ENCODE measurements at places on chromosomes 16 and 17.

GRCh38 chr16:79484237-79484636 lies 116.3 kb downstream of the MAF start:
- DNase-seq: no peak

DNA sequence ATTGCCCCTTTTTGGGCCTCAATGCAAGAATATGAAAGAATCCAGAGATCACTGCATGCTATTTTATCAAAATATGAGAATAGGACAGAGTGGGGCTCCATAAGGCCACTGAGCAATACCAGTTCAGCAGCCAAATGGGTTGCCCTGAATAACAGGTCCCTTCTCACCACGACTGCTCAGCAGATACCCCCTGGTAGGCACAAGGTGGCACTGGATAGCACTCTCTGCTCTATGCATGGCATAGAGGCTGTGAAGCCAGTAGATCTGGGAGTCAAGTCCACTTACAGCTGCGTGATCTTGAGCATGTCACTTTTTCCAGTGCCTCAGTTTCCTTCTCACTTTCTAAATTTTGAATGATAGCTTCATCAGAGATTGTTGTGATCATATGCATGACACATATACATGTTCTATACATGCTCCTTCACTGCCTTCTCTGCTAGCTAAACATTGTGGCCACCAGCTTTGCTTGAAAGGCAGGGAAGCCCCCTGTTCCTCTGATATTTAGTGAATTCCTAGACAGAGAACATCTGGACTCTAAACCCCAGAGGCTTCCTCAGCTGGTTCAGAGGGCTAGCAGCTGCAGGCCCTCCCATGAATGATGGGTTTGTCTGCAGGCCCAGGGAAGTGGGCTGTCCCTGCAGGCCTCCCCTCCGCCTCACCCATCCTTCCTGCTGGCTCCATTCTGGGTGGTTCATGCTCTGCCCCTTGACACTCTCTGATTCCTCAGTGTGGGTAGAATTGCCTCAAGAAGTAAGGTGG lies 84.9 kb upstream of the ASIC2 start:
- no peak for DNase-seq

GRCh38 chr17:76421044-76421407 lies 31.9 kb downstream of the UBE2O start:
- DNase-seq: no peak

- DNase-seq: no peak
Measured at GRCh38 chr16:86307514-86307903, 202.8 kb upstream of the FOXF1 start.

- DNase-seq: no peak
Measured at GRCh38 chr17:6453279-6454024, 9.2 kb downstream of the PIMREG start.
